ENCODE measurements at places on chromosomes 6 and 20.

DNA sequence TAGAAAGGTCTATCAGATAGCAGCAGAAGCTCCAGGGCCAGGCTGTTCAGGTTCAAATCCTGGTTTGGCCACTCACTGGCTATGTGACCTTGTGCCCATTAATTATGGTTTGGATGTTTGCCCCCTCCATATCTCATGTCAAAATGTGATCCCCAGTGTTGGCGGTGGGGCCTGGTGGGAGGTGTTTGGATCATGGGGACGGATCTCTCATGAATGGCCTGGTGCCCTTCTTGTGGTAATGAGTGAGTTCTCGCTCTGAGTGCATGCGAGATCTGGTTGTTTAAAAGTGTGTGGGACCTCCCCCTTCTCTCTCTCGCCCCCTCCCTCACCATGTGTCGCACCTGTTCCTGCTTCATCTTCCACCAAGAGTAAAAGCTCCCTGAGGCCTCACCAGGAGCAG, 240.9 kb downstream of the LRFN2 start:
- peak; percentile 5 for DNase-seq

DNA sequence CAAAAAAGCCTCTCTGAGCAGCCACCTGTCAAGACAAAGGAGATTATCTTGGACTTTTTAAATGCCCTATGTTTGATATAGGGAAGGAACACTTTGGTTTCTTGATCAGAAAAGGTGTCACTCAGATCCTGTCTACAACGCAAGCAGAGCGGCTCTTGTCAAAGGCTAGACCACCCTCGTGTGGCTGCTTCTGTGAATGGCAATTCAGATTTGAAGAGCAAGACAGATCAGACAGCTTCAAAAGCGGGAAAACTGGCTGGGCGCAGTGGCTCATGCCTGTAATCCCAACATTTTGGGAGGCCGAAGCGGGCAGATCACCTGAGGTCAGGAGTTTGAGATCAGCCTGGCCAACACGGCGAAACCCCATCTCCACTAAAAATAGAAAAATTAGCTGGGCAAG, 10.1 kb upstream of the NXT1 start:
- no peak for DNase-seq

- DNase-seq = no peak
Observed at GRCh38 chr6:70107852-70108629, 194.8 kb downstream of the COL9A1 start.

GRCh38 chr6:159170333-159170672, 1.1 kb downstream of the FNDC1 start:
- no peak for DNase-seq

- no peak for DNase-seq
Observed at GRCh38 chr6:125117818-125118217, 35.8 kb upstream of the TPD52L1 start.

DNA sequence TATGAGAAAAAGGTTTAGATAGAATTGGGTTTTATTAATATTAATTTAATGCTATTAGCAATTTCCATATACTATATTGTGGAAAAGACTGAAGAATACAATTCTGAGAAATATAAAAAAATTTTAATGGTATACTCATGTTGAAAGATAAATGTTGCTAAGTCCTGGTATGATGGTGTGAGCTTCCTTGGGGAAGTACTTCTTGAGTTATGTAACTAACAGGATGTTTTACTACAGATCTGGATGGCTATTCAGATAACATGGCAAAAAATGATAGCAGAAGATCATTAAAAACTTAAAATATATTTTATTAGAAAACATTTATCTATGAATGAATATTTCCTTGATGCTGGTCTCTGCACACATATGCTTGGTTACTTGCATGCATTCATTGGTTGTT, 23.5 kb upstream of the CALHM6 start:
- DNase-seq = no peak

GRCh38 chr6:139354189-139354588, 20.3 kb downstream of the CITED2 start:
- no peak for DNase-seq

DNA sequence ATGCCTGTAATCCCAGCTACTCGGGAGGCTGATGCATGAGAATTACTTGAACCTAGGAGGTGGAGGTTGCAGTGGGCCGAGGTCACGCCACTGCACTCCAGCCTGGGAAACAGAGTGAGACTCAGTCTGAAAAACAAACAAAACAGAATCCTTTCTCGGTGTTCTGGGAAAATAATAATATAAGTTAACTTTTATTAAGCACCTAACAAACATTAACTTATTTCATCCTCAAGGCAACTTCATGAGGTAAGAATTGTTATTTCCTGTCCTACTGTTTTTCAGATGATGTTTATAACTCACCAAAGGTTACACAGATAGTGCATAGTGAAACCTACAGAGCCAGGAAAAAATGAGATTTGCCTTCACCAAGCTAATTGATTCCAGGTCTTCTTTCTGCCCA, 221.4 kb downstream of the PHACTR1 start:
- DNase-seq = no peak

GRCh38 chr6:6709106-6709505, 120.6 kb downstream of the LY86 start:
- DNase-seq = no peak
